ENCODE measurements at places on chromosomes 4 and X.

- peak; percentile 26 for DNase-seq
These were observed 23.9 kb upstream of the PRDM8 start for GRCh38 chr4:80173401-80173800.

GRCh38 chr4:8188743-8189550 is 10.1 kb upstream of the SH3TC1 start:
- no peak for DNase-seq

- peak; percentile 35 for DNase-seq
These were observed 34.8 kb upstream of the SPANXD start for GRCh38 chrX:141733371-141733770.

DNA sequence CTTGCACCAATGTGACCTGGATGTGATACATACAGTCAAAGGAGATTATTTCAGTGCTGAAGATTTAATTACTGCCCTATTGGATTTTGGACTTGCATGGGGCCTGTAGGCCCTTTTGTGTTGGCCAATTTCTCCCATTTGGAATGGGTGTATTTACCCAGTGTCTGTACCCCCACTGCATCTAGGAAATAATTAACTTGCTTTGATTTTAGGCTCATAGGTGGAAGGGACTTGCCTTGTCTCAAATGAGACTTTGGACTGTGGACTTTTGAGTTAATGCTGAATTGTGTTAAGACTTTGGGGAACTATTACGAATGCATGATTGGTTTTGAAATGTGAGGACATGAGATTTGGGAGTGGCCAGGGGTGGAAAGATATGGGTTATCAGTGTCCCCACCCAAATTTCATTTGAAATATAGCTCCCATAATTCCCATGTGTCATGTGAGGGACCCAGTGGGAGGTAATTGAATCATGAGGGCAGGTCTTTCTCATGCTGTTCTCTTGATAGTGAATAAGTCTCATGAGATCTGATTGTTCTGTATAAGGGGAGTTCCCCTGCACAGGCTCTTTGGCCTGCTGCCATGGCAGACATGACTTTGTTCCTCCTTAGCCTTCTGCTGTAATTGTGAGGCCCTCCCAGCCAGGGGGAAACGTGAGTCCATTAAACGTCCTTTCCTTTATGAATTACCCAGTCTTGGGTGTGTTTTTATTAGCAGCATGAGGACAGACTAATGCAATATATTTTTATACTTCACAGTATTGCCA is 362.2 kb upstream of the SPANXN4 start:
- DNase-seq: no peak

- no peak for DNase-seq
These were observed 44.8 kb downstream of the MSN start for GRCh38 chrX:65712005-65712806.

GRCh38 chr4:95637043-95637600 is 88.3 kb upstream of the UNC5C start:
- DNase-seq: no peak

GRCh38 chr4:151522866-151523519 is 114.0 kb downstream of the FHIP1A start:
- DNase-seq: no peak

- DNase-seq: no peak
These were observed 178.3 kb downstream of the FAM13A start for GRCh38 chr4:88878642-88879041.

DNA sequence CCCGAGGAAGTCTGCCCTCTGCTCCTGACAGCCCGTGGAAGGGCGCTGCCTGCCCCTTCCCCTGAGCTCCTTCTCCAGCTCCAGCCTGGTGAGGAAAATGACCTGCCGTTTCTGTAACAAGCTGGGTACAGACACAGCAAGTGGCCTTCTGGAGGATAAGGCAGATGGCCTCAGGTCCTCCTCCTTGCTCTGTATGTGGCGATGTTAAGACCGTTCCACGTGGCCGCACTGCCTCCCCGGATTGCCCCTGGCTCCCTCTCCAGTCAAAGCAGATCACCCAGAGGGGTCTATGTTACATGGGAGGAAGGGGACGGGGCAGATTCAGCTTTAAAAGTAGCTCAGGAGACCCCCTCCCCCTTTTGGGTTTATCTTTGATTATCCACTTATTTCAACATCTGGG is 80.3 kb upstream of the GATB start:
- no peak for DNase-seq

GRCh38 chrX:123108513-123109427 is 75.3 kb upstream of the GRIA3 start:
- DNase-seq: peak; percentile 40

- no peak for DNase-seq
These were observed 35.6 kb upstream of the EDA2R start for GRCh38 chrX:66674506-66674905.

DNA sequence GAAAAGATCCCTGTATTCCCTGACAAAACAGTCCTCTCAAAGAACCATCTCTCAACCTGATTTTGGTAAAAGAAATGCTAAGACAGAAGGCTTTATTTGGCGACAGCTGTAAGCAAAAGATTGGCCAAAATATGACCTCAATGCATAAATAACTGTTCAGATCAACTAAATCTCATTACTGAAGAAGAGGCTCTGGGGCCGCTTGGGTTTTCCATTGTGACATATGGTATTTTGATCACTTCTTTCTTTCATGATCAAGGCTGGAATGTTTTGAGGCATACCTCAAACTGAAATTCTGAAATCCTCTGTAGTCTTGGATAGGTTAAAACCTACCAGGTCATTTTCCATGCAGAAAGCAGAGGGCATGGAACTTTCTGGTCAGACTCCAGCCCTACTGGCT is 106.3 kb downstream of the C4orf51 start:
- DNase-seq: no peak

DNA sequence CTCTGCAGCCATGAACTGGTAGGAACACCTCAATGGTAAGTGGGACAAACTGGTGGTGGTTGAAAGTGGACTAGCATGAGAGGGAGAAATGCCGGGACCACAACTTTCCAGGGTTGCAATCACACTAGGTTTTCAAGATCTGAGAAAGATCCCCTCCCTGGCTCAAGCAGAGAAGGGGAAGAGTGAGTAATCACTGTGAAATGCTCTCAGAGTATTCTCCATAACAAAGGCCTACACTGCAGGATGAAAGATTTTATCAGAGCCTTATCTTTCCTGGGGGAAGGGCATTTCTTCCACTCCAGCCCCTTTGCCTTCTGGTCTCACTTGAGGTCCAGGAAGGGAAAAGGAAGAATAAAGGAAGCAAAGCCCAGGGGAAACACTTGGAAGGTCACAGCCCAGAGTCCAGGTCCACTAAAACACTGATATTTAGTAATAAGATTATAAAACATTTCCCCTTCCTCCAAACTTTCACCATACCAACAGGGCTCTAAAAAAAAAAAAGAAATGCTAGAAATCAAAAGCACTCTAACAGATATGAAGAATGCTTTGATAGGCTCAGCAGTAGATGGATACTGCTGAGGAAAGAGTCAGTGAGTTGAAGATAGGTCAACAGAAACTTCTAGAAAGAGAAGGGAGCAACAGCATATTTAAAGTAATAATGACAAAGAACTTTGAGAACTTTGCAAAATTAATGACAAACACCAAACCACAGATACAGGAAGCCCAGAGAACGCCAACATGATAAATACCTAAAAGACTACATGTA is 95.9 kb downstream of the WDFY3 start:
- DNase-seq: no peak

DNA sequence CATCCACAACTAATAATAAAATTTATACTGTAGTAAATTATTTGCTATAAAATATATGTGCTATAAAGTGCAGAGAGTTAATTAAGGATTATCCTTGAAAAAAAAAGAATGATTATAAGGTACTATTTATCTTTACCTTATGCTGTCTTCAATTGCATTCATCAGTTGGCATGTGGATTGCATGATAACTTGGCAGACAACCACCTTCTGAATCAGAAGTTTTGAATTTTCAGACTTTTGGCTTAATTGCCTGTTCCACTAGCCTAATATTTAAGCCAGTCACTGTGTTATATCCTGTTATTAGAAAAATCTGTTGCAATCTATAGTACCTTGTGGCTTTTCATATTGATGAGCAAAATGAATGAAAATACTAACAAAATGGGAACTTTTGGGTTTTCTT is 1040.3 kb upstream of the PCDH10 start:
- DNase-seq: peak; percentile 52

GRCh38 chr4:2366252-2367192 is 51.9 kb downstream of the ZFYVE28 start:
- DNase-seq: no peak

DNA sequence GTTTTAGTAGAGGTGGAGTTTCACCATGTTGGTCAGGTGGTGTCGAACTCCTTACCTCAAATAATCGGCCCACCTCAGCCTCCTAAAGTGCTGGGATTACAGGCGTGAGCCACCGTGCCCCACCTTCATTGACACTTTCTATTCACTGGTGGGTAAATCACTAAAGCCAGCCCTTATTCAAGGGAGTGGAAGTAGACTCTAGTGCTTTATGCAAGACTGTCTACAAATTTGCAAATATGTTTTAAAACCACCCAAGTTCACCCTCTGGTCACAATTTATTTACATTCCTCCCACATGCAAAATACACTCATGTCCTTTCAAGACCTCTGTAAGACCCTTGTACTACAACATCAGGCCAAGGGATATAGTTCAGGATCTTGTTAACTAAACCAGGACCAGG is 45.0 kb downstream of the SLC34A2 start:
- no peak for DNase-seq

DNA sequence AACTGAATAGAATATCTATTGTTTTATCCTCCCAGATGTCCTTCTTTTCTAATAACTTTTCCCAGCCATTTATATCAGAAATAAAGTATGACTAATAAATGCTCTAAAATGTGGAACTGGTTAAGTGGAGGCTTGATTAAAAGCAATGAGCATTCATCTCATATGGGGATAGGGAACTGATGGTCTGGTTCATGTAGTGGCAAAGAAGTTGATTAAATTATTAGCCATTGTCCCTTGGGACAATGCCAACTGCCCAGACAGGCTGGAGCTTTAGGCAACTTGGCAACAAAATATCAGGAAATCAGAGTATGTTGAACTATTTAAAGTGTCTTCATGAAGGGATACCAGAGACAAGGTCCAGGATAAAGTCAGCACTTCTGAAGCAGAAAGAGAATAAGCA is 24.2 kb downstream of the TRO start:
- DNase-seq: no peak

DNA sequence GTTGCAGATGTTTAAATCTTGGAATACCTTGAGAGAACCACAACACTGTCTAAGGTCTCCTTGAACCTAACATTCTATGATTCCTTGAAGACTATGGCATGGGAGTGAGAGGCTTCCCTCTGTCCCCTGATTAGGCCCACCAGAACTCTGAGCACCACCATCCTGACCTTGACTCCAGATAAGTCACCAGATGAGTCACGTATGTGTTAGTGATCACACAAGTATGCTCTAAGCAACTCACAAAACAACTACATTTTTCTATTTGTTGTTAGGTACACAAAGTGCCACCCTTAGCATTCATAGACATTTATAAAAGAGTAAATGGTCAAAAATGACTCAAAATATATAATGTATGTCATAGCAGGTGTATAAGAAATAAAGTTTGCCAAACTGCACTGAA is 252.9 kb upstream of the CXXC4 start:
- no peak for DNase-seq

GRCh38 chr4:41216294-41217019 is 2.1 kb upstream of the APBB2 start:
- DNase-seq: peak; percentile 67

GRCh38 chrX:131729295-131729694 is 185.4 kb downstream of the OR13H1 start:
- no peak for DNase-seq

DNA sequence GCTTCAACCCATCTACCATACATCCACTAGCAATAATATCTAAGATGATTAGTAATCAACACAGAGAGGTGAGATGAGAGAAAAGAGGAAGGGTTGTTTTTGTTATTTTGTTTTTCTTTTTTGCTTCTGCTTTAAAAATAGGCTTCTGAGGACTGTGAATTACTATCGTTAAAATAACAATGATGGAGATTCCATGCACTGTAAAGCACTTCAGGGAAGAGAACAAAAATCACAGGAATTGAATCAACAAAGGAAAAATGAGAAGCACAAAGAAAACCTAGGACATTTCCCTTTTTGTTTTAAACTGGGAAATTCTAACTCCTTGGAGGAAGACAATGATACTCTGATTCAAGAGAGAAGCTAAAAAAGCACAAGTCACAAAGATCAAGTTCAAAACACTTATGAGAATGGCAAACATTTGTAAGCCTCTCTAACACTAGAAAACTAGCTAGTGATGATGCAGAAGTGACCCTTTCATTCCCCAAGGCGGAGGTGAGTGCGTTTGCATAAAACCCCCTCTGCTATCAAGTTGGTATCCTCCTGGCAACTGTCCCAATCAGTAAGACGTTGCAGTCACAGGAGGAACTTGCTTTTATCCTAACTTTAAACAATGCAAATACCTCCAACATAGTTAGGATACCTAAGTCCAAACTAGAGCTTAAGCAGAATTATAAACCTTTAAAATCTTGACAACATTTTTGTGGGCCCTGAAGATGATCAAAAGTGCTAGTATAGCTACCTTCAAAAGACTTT is 308.5 kb downstream of the CAMK2D start:
- DNase-seq: peak; percentile 47

DNA sequence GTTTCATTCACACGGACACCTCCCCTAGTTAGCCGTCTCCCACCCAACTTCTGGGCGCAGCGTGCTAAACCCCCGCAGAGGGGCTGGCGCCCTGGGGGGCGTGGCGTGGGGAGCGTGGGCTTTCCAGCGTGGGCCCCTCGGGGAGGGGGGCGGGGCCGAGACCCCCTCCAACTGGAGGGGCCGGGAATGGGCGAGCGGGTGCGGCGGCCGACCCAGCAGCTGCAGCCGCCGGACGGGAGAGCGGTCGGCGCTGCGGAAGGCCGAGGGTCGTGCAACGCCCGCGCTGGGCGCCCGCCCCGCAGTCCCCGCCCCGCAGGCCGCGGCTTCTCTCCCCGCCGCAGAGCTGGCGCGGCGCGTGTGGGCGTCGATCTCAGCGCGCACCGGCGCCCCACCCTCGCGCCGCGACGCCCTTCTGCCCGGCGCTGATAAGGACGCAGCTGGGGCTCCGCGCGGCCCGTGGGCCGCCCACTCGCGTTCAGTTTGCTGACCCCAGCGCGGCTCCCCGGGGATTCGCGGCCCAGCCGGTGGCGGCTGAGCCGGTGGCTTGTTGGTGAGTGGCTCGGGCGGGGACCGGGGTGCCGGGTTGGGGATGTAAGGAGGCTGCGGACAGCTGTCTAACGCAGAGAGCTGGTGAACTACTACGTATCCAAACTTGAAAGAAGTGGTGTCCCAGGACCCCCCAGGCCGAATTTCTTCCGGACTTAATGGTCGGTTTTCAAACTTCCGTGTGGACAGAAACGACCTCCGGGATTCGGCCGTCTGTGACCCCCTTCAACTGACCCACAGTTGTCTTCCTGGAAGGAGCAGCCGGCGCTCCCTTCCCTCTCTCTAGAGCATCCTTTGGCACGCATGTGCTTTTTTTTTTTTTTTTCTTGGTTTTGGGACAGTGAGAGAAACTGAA is 1.5 kb downstream of the FHDC1 start:
- DNase-seq: peak; percentile 31

All from fibroblast of gingiva (primary cell).